ENCODE measurements at places on chromosomes 1 and 21.
A peak's percentile ranks its signal among the peaks of the same experiment; 100 is the strongest.

DNA sequence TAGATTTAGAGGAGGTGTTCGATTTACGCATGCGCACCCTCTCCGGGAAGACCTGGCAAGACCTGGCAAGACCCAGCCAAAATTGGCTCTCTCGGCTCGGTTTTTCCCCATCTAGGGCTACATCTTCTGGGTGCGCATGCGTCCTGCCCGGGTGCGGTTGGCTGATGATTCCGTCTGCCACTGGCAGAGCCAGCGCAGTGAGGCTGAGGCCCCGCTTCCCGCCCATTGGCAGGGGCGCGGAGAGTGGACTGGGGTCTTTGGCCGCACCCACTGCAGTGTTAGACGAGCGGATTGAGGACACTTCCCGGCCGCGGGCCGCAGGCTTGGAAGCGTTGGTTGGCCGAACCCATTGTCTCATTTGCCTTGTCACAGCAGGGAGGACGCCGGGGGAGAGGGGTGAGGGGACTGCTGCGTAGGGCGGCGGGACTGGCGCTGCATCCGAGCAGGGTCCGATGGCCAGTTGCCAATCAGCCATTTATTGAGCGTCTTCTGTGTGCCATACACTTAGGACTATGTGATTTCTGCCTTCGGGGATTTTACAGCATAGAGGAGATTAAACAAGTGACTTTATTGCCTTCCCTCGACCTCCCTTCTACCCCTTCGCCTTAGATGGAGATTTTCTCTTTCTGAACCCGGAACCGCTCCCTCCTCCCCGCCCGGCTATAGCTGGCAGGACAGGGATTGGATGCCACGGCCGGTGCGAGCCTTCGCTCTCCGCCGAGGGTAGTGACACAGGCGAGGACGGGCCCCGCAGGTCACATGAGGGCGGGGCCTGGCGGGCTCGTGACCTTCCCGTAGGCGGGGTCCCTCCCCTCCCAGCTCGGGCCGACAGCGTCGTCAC lies 43.7 kb downstream of the MEF2D start:
- peaks cover 6% of the 10 kb centered on the region for H3K27me3 ChIP-seq
- H3K4me1 ChIP-seq = peaks cover 30% of the 10 kb centered on the region
- H3K4me3 ChIP-seq = peak overlapping the region; percentile 83

GRCh38 chr1:58862728-58863385 lies 79.0 kb upstream of the JUN start:
- no peaks in the 10 kb centered on the region for H3K36me3 ChIP-seq
- no peaks in the 10 kb centered on the region for H3K27me3 ChIP-seq
- no peak overlapping the region for H3K27ac ChIP-seq
- no peak for DNase-seq
- H3K4me3 ChIP-seq = no peak overlapping the region
- H3K4me1 ChIP-seq = peaks cover 9% of the 10 kb centered on the region

DNA sequence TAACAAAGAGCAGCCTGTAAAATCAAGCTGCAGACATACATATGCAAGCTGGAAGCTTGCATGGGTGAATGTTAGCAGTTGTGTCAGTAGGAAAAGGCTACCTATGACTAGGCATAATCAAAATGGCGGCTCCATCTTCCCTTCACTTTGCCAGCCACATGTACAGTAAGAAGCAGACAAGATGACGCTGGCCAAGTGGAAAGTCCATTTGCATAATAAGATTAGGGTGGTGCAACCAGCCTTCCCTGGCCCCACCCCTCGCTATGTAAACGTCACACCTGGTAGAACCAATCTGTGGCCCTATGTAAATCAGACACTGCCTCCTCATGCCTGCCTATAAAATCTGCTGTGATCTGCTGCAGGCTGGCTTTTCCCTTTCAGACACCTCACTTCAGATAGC lies 171.9 kb upstream of the USP25 start:
- no peaks in the 10 kb centered on the region for H3K36me3 ChIP-seq
- H3K4me1 ChIP-seq = no peaks in the 10 kb centered on the region
- H3K27me3 ChIP-seq = no peaks in the 10 kb centered on the region
- no peak for DNase-seq
- no peak overlapping the region for H3K4me3 ChIP-seq

DNA sequence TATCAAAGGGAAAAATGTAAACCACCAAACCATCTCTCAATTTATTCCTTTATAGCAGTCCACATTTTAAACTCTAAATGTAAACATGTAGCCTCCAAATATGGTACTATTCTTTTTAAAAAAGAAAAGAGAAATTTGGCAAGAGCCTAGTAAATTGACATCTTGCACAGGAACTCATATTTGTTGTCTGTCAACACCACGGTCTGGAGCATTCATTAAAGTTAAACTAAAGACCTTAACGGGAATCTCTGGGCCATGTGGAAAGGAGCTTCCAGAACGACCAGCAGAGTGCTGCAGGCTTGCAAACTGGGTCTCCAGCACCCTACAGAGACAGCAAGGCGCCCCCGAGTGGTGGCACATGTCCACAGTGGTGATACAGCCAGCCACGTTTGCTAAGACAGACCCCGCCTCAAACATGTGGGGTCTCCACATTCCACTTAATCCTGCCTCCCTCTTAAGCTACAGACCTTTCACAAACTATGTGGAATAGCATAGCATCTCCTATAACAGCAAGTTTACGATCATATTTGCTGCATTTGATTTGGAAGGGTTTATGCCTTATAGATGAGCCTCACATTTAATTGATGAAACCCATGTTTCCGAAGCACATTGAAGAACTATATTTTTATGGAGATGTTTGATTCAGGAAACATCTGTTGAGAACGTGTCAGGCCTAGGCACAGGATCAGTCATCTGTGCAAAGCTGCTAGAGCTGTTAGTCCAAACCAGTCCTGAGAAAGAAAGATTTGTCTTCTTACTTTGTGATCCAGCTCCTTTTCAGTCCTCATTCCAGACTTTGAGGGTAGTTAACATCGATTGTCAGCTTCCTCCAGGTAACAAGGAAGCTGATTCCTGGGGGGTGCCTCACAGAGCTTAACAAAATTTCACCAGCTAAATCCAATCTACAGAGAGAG lies 96.4 kb upstream of the BACE2 start:
- no peak for DNase-seq
- H3K4me1 ChIP-seq = peaks cover 6% of the 10 kb centered on the region
- H3K36me3 ChIP-seq = no peaks in the 10 kb centered on the region
- no peak overlapping the region for H3K4me3 ChIP-seq
- H3K27ac ChIP-seq = no peak overlapping the region
- peaks cover 15% of the 10 kb centered on the region for H3K27me3 ChIP-seq

DNA sequence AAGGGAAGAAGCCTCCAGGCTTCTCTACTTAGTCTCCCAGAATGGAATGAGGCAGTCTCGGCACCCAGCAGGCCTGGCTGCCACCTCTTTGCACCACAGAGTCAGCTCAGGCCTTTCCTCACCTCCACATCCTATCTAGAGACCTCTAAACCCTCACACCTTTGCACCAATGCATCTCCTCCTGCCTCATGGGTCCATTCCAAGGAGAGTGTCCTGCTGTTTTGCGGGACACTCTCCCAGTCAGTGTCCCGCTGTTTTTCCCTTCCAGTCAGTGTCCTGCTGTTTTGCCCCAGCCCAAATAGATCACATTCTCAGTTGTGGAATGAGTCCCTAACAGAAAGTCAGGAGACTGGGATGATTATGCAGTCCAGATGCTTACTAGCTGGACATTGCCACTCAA lies 185.6 kb upstream of the CAMK1G start:
- H3K4me3 ChIP-seq = no peak overlapping the region
- DNase-seq = no peak
- H3K27me3 ChIP-seq = peaks cover 23% of the 10 kb centered on the region
- H3K4me1 ChIP-seq = peaks cover 3% of the 10 kb centered on the region
- H3K36me3 ChIP-seq = no peaks in the 10 kb centered on the region

- peaks cover 15% of the 10 kb centered on the region for H3K4me1 ChIP-seq
- H3K36me3 ChIP-seq = peaks cover 2% of the 10 kb centered on the region
- H3K27ac ChIP-seq = no peak overlapping the region
- no peak for DNase-seq
- no peak overlapping the region for H3K4me3 ChIP-seq
These were observed 57.9 kb downstream of the FGGY start for GRCh38 chr1:59354709-59355337.

- no peak overlapping the region for H3K4me3 ChIP-seq
- H3K4me1 ChIP-seq = peaks cover 46% of the 10 kb centered on the region
- H3K36me3 ChIP-seq = peaks cover 4% of the 10 kb centered on the region
- H3K27me3 ChIP-seq = no peaks in the 10 kb centered on the region
These were observed 49.0 kb downstream of the JAK1 start for GRCh38 chr1:64917328-64917861.

- H3K4me3 ChIP-seq = no peak overlapping the region
- no peaks in the 10 kb centered on the region for H3K27me3 ChIP-seq
- H3K36me3 ChIP-seq = no peaks in the 10 kb centered on the region
- H3K4me1 ChIP-seq = no peaks in the 10 kb centered on the region
These were observed 14.1 kb upstream of the TNR start for GRCh38 chr1:175757381-175758015.

DNA sequence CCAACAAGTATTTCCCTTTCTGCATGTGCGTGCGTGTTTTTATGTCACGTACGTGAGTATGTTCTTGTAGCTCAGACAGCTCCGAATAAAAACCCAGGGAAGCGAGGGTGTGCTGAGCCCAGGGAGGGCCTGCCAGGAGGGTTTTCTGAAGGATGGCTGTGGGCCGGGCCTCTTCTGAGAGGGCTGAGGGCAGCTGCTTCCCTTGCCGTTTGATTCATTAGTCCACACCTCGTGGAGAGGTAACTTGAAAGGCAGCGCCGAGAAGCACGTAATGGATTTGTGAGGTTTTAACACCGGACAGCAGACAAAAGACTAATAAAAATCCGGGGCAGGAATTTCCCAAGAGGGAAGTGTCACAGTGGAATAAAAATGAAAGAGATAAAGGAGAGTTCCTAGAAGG lies 29.5 kb downstream of the CD247 start:
- no peaks in the 10 kb centered on the region for H3K27me3 ChIP-seq
- peaks cover 94% of the 10 kb centered on the region for H3K4me1 ChIP-seq
- peaks cover 80% of the 10 kb centered on the region for H3K36me3 ChIP-seq
- H3K4me3 ChIP-seq = peak overlapping the region; percentile 4
- DNase-seq = no peak

DNA sequence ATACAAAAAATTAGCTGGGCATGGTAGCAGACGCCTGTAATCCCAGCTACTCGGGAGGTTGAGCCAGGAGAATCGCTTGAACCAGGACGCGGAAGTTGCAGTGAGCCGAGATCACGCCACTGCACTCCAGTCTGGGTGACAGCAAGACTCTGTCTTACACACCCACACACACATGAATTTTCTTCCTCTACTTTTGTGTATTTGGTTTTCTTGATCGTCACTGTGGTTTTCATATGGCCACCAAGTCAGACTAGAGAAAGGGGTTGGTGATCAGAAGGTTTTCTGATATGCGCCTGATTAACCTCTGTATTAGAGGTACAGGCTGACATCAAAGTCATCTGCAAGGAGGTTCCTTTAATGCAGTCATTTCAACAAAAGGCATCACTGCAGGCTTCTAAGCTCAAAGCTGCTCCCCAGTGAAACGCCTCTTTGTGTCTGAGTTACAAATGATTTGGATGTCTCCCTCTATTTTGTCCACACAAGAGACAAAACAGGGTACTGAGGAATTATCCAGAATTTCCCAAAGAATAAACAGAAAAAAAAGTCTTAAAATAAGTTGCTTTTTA lies 11.1 kb downstream of the SH2D1B start:
- no peaks in the 10 kb centered on the region for H3K36me3 ChIP-seq
- H3K27ac ChIP-seq = no peak overlapping the region
- DNase-seq = no peak
- peaks cover 40% of the 10 kb centered on the region for H3K27me3 ChIP-seq
- no peaks in the 10 kb centered on the region for H3K4me1 ChIP-seq

DNA sequence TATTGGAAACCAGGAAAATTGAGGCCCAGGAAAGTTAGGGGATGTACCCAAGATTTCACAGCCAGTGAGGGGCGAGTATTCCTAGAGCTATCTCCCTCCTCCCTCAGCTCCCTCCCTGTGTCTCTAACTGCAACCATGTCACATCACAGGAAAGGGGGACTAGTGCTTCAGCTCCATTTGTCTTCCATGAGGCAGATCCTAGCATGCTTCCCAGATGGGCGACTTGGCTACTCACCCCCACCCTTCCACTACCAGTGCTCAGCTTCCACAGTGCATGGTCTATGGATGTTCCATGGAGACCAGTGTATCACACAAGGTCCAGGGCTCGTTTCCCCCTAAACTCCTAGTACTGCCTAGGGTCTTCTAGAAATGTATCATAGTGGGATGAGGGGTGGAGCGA lies 4.6 kb upstream of the SPRR4 start:
- DNase-seq = no peak
- H3K27ac ChIP-seq = no peak overlapping the region
- H3K36me3 ChIP-seq = no peaks in the 10 kb centered on the region
- no peak overlapping the region for H3K4me3 ChIP-seq
- H3K4me1 ChIP-seq = peaks cover 22% of the 10 kb centered on the region
- H3K27me3 ChIP-seq = peaks cover 4% of the 10 kb centered on the region

- H3K4me3 ChIP-seq = peak overlapping the region; percentile 55
- peak overlapping the region; percentile 85 for H3K27ac ChIP-seq
- DNase-seq = peak; percentile 59
- H3K36me3 ChIP-seq = peaks cover 24% of the 10 kb centered on the region
- peaks cover 51% of the 10 kb centered on the region for H3K4me1 ChIP-seq
These were observed 23.6 kb downstream of the XCL2 start for GRCh38 chr1:168520052-168520751.

DNA sequence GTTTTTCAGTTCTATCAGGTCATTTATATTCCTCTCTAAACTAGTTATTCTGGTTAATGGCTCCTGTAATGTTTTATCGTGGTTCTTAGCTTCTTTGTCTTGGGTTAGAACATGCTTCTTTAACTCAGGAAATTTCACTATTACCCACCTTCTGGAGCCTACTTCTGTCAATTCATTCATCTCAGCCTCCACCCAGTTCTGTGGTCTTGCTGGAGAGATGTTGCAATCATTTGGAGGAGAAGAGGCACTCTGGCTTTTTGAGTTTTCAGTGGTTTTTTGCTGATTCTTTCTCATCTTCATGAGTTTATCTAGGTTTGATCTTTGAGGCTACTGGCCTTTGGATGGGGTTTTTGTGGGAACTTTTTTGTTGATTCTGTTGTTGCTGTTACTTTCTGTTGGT lies 213.0 kb downstream of the BRINP2 start:
- no peaks in the 10 kb centered on the region for H3K36me3 ChIP-seq
- no peak overlapping the region for H3K4me3 ChIP-seq
- DNase-seq = no peak
- no peaks in the 10 kb centered on the region for H3K27me3 ChIP-seq
- H3K27ac ChIP-seq = no peak overlapping the region

- H3K27ac ChIP-seq = no peak overlapping the region
- no peaks in the 10 kb centered on the region for H3K27me3 ChIP-seq
- H3K4me1 ChIP-seq = no peaks in the 10 kb centered on the region
- no peak overlapping the region for H3K4me3 ChIP-seq
- no peak for DNase-seq
These were observed 27.1 kb upstream of the LRRC38 start for GRCh38 chr1:13540866-13541265.

- DNase-seq = peak; percentile 44
- H3K27me3 ChIP-seq = peaks cover 7% of the 10 kb centered on the region
- no peak overlapping the region for H3K27ac ChIP-seq
- H3K4me3 ChIP-seq = no peak overlapping the region
These were observed 37.0 kb downstream of the CAPN8 start for GRCh38 chr1:223628233-223629125.

GRCh38 chr1:226063224-226063976 lies 884 bp downstream of the H3-3A start:
- peaks cover 48% of the 10 kb centered on the region for H3K4me1 ChIP-seq
- peak overlapping the region; percentile 99 for H3K4me3 ChIP-seq
- no peaks in the 10 kb centered on the region for H3K27me3 ChIP-seq
- peaks cover 65% of the 10 kb centered on the region for H3K36me3 ChIP-seq

Data from activated CD4-positive, alpha-beta memory T cell treated with anti-CD3 and anti-CD28 coated beads, Interleukin-2, amount 10 ng/mL, durations not matched to agents 7 days and 5 days (primary cell).